ENCODE measurements at places on chromosomes 5 and 9.

DNA sequence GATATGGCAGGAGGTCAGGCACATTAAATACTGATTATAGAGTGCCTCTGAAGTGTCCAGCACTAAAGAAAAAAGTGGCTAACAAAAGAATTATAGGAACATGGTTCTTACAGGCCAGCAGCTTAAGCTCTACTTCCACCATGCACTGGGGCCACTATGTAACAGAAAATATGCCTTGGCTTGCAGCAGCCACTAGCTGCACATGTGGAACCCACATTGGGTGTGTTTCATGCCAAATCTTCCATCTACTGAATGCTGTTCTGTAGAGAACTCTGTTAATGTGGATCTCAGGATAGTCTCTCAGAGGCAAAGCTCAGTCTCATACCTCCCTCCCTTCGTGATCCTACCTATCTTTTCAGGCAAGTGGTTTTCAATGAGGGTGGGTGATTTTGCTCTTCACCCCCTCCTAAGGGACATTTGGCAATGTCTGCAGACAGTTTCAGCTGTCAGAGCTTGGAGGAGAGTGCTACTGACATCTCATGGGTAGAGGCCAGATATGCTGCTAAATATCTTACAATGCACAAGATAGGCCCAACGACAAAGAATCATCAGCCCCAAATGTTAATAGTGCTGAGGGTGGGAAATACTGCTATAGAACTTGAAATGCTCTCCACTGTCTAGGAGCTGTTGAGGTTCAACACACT, 218.9 kb downstream of the TARS1 start:
- DNase-seq = no peak

DNA sequence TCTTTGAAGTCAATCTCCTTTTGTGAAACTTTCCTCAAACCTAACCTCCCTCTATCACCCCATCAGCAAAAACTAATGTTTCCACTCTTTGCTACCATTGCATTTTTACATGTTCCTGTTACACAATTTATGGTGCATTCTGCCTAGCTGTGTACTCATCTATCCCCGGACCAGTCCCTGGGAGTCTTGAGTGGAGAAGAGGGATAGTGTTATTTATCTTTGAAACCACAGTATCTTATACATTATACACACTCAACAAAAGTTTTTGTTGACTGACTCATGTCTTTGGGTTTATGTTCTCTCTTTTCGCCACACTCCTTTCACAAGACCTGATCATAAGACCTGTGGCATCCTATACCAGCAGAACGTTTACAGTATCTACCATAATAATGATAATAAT, 26.4 kb downstream of the TNFAIP8 start:
- no peak for DNase-seq

DNA sequence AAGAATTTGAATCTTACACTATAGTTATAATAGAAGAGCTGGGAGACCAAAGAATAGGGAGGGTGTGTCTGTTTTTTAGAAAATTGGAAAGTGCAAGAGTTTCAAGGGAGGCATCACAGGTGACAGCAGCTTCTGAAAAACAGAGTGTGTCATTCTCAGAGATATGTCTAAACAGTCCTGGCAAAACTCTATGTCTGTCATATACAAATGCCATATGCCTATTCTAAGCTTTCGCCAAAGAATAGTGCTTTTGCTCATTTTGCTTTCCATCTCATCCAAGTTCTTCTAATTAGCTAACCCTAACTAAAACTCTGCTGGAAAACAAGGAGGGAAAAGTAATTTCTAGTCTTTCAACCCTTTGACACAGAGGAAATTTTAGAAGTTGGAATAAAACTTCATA, 388.0 kb upstream of the TYRP1 start:
- no peak for DNase-seq

- no peak for DNase-seq
These were observed 11.2 kb upstream of the PCDH1 start for GRCh38 chr5:141889282-141889871.

DNA sequence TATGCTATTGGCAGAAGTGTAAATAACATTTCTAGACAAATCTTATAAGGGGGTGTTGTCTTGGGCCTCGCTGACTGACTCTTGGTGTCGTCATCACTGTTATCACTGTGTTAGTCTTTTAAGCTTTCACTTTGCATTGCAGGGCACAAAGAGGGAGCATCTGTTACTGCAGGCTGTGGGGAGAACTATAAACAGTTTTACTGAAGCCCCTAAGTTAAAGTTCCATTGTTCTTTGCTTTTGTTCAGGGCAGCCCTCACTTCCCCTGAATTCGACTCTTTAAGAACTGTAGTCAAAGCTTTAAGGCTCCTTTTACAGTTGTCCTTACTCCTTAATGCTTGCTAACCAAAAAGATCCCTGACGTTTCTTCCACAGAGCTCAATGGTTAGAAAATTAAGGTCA, 605.0 kb downstream of the RAB3C start:
- DNase-seq = no peak

Data from T-helper 1 cell (primary cell).